Activated gamma-delta T cell treated with anti-CD3 and anti-CD28 coated beads, Interleukin-2, amount 50 U/mL, for 16 hours (primary cell): ENCODE measurements at places on chromosomes 3 and 15.

- no peak for DNase-seq
Measured at GRCh38 chr3:177318559-177318958, 121.3 kb upstream of the TBL1XR1 start.

DNA sequence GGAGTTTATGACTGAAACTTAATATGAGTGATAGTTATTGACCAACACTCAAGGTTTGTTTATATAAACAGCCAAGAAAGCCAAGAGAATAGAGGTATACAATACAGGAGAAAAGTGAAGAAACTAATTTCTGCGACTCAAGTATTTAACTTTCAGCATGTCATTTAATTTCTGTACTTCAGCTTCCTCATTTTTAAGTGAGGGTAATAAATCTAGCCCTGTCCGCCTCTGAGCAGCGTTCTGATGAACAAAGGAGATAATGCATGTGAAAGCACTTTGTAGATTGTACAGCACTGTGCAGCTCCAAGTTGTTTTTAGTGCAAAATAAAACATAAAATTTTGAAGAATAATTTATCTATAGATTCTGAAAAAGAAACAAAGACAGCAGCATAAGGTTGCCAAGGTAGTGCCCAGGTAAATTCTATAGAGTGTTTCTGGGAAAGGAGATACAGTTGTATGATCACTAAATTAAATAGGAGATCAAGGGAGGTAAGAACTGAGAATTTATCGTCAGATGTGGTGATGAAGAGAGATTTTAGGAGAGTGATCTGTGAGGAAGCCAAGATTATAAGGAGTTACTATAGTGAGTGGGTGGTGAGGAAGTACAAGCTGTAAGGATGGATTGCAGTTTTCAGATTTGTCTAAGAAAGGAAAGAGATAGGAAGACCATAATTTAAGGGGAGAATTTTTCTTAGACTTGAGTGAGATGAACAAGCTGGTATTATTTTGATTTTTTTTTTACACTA lies 71.3 kb downstream of the RASA2 start:
- DNase-seq = no peak

- no peak for DNase-seq
Measured at GRCh38 chr3:100413613-100414012, 12.3 kb downstream of the LNP1 start.

DNA sequence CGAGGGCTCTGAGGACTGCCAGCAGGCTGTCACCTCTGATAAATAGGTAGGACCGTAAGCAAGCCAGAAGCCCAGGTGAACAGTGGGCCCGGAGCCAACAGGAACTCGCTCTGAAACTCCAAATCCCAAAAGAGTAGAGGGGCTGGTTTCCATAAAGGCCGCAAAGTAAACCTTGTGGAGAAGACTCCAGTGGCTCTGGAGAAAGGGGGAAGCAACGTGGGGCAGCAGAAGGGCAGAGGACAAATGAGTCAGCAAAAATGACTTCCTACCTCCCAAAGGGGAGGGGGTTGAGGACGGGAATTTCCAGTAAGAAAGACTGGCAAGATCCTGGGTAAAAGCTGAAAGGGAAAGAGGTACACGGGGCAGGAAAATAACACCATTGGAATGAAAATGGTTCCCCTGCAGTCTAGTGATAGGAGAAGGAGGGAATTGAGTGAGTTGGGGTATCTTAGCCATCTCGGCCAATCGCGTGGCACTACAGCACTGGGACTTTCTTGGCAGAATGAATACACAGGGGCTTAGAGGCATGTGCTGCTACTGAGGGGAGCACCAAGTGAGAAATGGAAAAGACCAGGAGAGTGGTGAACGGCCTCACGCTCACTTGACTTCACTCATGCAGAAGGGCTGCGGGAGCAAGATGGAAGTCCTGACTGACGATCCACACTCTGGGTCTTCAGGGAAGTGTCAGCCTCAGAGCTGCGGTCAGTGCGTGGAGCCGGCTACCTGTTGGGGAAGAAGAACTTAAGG lies 33.2 kb downstream of the BMF start:
- DNase-seq = no peak

GRCh38 chr3:123390865-123391600 lies 57.9 kb downstream of the ADCY5 start:
- no peak for DNase-seq

GRCh38 chr15:77749236-77749997 lies 116.7 kb upstream of the LINGO1 start:
- DNase-seq = no peak

GRCh38 chr15:68209735-68210408 lies 4.7 kb upstream of the CALML4 start:
- no peak for DNase-seq

DNA sequence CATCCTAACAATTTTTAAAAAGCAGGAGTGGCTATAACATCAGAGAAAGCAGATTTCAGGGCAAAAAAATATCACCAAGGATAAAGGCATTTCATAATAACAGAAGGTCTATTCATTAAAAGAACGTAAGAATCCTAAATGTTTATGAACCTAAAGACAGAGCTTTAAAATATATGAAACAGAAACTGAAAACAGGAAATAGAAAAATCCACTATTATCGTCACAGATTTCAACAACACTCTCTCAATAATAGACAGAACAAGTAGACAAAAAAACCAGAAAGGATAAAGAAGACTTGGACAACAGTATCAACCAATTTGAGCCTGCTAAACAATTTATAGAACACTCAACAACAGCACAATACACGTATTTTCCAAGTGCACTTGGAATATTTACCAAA lies 71.4 kb downstream of the FBXL22 start:
- no peak for DNase-seq

DNA sequence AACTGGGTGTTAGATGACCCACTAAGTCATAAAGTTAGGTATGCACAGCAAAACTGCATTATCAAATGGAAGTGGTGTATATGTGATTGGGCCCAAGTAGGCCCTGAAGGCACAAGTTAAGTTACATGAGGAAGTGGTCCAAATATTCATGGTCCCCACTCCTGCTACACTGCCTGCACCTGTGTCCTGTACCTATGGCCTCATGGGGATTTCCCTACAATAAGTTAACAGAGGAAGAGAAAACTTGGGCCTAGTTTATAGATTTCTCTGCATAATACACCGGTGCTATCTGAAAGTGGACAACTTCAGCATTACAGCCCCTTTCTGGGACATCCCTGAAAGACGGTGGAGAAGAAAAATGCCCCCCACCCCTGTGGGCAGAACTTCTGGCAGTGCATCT lies 41.5 kb downstream of the STRIT1 start:
- no peak for DNase-seq

GRCh38 chr15:41666353-41666920 lies 6.2 kb downstream of the MGA start:
- DNase-seq = no peak

GRCh38 chr3:154023148-154023547 lies 98.0 kb upstream of the ARHGEF26 start:
- no peak for DNase-seq

DNA sequence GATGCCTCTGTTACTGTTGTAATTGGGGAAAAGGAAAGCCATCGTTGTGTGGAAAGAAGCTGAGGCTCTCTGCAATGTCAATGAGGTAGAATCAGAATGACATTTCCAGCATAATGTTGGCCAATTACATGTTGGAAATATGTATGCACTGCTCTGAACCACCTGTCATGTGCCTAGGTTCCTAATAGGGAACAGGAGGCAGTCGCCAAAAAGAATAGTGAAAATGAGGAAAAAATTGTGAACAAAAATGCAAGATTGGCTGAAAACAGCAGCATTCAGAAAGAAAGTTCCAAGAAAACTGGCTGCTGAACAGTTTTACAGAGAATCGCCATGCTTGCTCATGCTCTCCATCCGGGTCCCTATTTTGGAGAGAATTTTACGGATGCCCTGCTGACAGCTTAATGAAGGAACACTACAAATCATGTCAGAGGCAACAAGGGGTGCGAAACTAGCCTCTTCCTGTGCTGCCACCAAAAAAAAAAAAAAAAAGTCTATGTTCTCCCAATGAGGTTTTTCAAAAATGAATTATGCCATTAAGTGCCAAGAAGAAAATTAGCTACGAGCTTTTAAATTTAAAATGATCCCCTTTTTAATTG lies 305.9 kb upstream of the ARRDC4 start:
- DNase-seq = no peak

GRCh38 chr15:47971637-47972036 lies 149.2 kb upstream of the SLC24A5 start:
- DNase-seq = no peak

GRCh38 chr3:121974601-121975111 lies 47.4 kb downstream of the ILDR1 start:
- no peak for DNase-seq

GRCh38 chr3:14375192-14375591 lies 27.2 kb upstream of the SLC6A6 start:
- DNase-seq = no peak

DNA sequence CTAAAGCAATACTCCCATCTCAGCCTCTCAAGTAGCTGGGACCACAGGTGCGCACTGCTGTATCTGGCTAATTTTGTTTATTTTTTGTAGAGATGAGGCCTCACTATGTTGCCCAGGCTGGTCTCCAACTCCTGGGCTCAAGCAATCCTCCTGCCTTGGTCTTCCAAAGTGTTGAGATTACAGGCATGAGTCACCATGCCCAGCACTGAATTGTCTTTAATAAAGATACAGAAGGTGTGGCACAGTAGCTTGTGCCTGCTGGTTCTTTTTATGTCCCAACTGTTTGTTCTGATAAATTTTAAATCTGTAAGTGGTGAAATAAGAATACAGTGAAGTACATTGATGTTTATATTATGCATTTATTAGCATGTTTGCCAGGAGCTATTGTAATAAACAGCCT lies 20.6 kb upstream of the TRAK1 start:
- DNase-seq = no peak

DNA sequence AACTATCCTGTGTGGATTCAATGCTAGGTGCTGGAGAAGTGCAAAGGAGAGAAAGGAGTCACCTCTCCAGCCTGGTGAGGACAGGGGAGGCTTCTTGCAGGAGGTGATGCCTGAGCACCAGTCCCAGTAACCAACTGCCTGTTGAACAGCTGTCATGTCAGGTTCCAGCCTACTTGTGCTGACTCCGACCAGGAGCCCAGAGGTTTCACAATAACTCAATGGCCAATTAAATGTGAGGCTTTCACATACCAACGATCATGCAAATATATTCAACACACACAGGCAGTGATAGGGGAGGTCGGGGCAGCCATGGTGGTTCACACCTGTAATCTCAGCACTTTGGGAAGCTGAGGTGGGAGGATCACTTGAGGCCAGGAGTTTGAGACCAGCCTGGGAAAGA lies 7.7 kb downstream of the SORD start:
- no peak for DNase-seq

- no peak for DNase-seq
Measured at GRCh38 chr3:17431004-17431403, 311.4 kb downstream of the TBC1D5 start.

DNA sequence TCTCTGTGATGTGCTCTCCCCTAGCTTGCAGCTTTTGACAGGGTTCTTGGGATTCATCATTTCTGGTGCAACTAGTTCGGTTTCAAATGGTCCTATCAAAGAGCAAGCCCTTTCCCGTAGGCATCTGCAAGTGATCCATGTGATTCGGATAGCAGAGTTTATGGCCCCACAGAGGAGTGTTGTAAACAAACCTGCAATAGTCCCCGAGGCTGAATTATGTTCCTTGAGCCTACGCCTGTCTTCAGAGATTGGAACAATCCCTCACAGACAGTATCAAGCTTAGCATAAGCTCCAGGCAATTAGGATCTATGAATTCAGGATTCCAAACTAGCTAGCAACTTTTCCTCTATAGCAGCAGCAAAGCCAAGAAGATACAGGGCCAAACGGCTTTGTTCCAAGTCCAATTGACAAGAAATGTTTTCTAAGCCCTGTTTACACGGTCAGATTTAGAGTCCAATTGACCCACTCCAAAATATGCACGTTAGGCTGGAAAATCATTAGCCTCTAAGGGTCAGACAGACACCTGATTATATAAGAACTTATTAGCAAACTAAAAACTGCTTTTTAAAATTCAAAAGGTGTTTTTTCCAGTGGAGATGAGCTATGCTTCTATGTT lies 24.8 kb downstream of the LNP1 start:
- no peak for DNase-seq

GRCh38 chr3:141998669-141999290 lies 122.3 kb downstream of the ATP1B3 start:
- DNase-seq = no peak

DNA sequence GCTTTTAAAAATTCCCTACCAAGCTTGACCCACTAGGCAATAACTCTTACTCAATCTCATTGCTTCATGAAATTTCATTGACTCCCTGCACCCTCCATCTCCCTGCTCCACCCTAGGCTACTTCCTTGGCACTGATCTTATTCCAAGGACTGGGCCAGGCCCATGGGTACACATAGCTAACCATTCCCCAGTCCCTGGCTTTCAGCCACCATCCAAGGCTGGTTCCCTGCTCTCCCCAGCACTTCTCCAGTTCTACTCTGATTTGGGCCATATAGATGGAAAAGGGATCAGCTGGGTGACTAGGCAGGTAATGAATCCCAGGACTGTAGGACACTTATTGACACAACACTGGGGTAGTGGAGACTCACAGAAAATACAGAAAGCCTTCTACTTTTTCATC lies 88.1 kb upstream of the NEO1 start:
- DNase-seq = no peak

DNA sequence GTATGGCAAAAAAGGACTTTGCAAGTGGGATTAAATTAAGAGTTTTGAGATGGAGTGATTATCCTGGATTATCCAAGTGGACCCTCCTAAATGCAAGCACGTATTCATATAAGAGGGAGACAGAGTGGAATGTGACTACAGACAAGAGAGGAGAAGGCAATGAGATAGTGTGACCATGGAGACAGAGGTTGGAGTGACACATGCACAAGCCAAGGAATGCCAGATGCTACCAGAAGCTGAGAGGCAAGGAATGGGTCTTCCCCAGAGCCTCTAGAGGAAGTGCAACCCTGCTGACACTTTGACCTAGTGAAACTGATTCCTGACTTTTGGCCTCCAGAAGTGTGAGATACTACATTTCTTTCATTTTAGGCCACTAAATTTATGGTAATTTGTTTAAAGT lies 117.2 kb downstream of the UACA start:
- no peak for DNase-seq

GRCh38 chr15:71329041-71329440 lies 213.8 kb downstream of the THSD4 start:
- no peak for DNase-seq

DNA sequence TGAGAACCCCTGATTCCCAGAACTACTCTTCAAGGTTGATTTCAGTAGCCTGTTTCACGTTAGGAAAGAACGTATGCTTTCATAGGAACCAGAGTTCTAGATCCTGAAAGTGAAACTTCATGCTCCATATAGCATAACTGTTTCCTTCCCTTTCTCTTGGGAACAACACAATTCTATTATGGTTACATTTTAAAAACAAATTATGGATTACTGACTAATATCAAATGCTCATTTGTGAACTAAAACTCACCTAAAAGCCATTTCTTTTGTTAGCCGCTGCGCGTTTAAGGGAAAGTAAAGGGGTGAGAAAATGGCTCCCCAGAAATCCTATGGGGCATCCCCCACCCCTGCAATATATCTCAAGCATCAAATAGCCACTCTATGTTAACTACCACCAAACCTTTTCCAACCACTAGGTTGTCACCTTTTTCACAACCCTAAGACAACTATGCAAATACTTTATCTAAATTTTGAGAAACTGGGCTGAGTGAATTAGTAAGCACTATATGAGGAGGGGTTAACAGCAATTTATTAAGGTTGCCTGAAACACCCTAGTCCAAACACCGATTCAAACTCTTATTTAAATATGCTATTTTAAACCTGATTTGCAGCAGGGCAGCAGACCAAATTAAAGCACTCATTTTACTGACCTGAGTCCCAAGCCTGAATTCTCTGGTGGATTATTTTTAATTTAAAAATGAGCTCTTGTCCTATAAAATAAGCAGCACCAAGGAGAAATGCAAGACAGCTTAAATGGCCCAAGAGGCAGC lies 2.4 kb downstream of the SIAH2 start:
- DNase-seq = peak; percentile 38

- DNase-seq = no peak
Measured at GRCh38 chr3:79521221-79521848, 246.5 kb downstream of the ROBO1 start.
